AG09309 (cell line): ENCODE measurements at places on chromosomes 5 and 9.
A peak's percentile ranks its signal among the peaks of the same experiment; 100 is the strongest.

GRCh38 chr9:137454597-137455358 is 4.4 kb downstream of the NSMF start:
- no peak for DNase-seq

GRCh38 chr9:122380293-122380692 is 9.5 kb downstream of the PTGS1 start:
- DNase-seq = no peak

- no peak for DNase-seq
Observed at GRCh38 chr9:742914-743589, 98.4 kb upstream of the DMRT1 start.

DNA sequence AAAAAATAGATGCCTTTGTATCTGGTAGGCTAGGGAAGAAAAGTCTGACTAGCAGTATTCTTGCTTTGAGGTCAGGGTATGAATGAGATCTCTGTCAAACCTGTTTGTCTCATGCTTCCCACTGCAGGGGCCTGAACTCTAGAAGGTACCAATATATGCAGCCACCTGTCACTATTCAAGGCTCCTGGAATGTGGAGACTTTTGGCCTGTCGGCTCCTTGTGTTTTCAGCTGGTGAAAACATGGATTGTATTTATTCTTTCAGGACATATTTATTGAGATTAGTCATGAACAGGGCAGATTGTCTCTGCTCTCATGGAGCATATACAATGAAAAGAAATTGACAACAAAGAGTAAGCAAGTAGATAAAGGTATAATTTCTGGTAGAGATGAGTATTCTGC is 255.8 kb downstream of the ARHGAP26 start:
- no peak for DNase-seq

DNA sequence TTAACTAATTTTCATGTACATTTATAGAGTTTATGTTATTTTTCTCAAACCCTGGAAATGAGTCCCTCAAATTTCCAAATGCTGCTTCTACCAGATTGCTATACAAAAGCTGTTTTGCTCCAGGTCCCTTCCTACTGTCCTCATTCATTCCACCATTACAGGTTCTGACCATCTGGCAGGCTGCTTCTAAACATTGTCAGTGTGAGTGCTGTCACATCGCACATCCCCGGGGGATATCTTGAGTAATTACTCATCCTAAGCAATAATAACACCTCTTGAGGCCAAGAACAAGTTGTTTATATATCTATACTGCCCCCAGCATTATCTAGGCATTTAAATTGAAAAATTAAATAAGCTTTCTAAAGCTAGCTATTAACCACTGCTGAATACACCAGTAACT is 1675.3 kb upstream of the CDH6 start:
- no peak for DNase-seq

GRCh38 chr5:351921-352245 is 30.4 kb downstream of the AHRR start:
- DNase-seq = no peak

DNA sequence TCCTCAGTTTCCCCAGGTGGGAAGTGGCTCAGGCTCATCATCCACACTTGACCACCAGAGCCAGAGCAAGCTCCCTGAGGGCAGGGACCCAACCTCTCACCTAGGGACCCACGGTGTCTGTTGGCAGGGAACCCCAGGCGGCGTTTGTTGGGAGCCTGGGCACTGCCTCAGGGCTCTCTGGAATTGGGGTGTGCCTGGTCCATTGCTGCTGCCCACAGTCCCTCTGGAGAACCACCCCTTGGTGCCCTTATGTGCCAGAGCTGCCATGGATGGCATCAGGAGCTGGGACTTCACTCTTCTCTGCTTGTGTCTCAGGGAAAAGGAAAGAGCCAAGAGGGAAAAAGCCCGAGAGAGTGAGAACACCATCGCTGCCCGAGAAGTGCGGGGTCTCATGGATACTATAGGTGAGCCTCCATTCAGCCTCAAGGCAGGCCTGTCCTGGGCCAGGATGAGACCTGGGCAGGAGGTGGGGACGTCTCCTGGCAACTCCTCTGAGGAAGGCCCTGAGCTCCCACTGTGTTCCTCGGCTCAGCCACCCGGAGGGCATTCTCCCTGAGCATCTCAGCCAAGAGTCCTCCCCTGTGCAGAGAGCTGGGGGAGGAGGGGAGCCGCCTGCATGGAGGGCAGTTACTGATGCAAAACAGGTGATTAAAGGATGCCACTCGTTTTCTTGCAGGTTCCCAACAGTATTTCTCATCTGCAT is 4.5 kb downstream of the CCDC180 start:
- DNase-seq = no peak

DNA sequence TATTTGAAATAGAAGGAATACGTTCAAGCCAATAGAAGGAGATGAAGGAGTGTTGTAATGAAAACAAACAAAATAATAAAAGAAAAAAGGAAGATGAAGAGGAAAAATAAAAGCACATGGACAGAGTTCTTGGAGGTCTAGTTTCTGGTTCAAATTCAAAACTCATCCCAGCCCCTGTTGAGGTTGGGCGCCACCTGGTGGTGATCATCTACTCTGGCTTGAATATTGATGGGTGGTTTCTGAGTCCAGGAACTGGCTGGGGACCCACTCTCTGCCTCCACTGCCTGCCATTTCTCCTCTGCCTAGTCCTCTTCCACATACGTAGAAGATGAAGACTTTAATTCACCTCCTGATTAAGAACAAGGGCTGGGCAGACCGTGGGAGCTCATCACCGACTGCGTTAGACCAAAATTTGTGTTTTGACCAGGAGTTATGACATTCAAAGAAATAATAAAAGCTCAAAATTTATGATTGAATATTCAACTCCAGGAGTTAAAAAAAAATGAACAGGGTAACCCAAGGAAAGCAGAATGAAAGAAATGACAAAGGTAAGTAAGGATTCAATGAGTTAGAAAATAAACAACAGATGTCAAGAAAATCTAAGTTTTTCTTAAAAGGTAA is 99.0 kb upstream of the SLC1A3 start:
- DNase-seq = peak; percentile 16

DNA sequence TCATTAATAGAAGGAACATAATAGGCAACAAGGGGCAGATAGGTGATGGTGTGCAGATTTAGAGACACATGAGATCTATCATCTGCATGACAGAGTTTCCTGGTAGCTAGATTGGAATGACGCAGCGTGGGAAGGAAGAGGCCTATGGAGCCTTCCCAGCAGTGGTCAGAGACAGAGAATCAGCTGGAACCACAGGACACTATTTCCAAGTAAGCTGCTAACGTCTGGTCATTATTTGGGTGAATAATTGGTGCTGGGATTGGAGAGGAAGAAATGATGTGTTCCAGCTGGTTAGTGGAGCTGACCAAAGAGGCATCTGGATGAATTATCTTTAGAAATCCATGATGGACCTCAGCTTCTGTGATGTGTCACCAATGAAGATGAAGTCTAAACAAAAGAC is 91.2 kb upstream of the PRR16 start:
- no peak for DNase-seq

DNA sequence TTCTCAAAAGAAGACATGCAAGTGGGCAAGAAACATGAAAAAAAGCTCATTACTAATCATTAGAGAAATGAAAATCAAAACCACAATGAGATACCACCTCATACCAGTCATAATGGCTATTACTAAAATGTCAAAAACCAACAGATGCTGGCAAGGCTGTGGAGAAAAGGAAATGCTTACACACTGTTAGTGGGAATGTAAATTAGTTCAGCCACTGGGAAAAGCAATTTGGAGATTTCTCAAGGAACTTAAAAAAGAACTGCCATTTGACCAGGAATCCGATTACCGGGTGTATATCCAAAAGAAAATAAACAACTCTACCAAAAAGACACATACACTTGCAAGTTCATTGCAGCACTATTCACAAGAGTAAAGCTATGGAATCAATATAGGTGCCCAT is 595.4 kb upstream of the RIOK2 start:
- DNase-seq = no peak

DNA sequence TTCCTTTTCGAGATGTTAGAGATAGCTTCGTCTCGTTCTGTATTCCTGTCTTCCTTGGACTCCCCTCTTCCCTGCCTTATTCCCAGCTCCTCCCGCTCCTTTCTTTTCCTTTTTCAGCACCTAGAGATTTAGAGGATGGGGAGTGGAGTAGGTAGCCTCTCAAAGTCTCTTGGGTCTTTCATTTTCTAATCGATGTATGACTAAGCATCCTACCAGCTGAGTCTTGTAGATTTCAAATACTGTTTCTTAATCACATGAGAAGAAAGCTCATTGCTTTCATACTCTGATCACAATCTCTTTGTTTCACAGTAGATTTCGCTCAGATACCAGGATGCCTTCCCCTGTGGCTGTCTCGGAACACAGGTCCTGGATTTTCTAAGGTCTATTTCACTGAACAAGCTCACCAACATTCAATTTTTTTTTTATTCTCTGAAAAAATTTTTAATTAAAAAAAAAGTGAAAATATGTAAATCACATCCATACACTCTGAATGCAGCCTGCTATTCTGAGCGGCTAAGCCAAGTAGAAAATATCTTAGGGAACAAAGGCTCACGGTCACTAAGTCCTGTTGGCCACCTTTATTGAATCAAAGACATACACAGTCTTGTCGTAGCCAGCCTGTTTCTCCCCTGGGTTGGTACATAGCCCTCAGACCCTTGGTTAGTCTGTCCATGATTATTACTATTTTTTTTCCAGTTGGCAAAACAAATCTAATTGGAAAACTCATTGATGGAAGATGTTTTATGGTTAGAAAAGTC is 413.8 kb downstream of the KDM4C start:
- DNase-seq = no peak

DNA sequence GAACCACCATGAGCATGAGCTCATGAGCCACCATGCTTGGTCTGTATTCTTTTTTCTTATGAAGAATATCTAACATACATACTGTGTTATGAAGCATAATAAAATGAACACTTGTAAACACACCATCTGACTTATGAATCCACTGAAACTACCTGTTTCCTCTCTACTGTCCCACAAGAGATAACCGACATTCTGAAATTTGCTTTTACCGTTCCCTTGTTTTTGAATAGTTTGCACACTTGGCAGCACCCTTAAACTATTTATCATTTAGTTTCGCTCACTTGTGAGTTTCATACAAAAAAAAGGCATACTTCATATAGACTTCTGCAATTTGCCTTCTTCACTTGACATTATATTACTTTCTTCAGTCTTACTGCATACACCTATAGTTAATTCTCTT is 8.9 kb downstream of the LARS1 start:
- DNase-seq = no peak

- no peak for DNase-seq
Observed at GRCh38 chr9:20352591-20352990, 269.7 kb downstream of the MLLT3 start.
